D721Med (cell line): ENCODE measurements at places on chromosomes 12 and 14.

DNA sequence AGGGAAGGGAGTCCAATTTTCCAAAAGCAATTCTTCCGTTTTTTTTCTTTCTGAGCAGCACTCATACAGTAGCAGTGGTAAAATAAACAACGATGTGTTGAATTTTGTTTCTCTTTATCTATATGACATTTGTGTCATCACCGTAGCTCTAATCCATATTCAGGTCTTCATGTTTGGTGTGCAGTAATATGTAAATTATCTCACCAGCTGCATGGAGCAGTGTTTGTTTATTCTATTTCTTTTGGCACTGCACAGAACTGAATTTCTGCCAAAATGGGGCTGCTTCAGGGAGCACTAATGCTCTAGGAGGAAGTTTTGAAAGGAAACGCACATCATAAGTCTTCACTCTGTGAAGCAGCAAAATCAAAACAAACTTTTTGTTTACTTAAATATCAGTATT is 130.0 kb upstream of the NPAS3 start:
- DNase-seq, result no peak

- DNase-seq, result no peak
Measured at GRCh38 chr14:101478796-101479410, 82.4 kb upstream of the DIO3 start.

GRCh38 chr12:130645751-130646150 is 70.3 kb downstream of the RIMBP2 start:
- DNase-seq, result no peak

GRCh38 chr12:130787445-130788410 is 51.3 kb downstream of the STX2 start:
- DNase-seq, result no peak
